Mesangial cell (primary cell): ENCODE measurements at places on chromosomes 2 and 18. TPM values are rescaled to one million over a fixed set of nuclear protein-coding genes. Genes with fewer than 3 reads are reported as not detected.

SLC38A11 gene
- 3.2 TPM in 1 of 2 replicates, not detected in the other for total RNA-seq

COBLL1 gene
- 17.3 and 81.5 TPM in 2 replicates for total RNA-seq

SERPINB13 gene
- not detected in 2 replicates for total RNA-seq

ARHGAP15 gene
- not detected in 2 replicates for total RNA-seq

SULT1C3 gene
- not detected in 2 replicates for total RNA-seq

CYP27C1 gene
- total RNA-seq = 2.0 TPM in 2 replicates

LANCL1 gene
- 20.5 and 36.8 TPM in 2 replicates for total RNA-seq

MSTN gene
- not detected in 2 replicates for total RNA-seq
